Osteoblast (primary cell): ENCODE measurements at places on chromosomes 4 and X. TPM values are rescaled to one million over a fixed set of nuclear protein-coding genes. Genes with fewer than 3 reads are reported as not detected.

DNA sequence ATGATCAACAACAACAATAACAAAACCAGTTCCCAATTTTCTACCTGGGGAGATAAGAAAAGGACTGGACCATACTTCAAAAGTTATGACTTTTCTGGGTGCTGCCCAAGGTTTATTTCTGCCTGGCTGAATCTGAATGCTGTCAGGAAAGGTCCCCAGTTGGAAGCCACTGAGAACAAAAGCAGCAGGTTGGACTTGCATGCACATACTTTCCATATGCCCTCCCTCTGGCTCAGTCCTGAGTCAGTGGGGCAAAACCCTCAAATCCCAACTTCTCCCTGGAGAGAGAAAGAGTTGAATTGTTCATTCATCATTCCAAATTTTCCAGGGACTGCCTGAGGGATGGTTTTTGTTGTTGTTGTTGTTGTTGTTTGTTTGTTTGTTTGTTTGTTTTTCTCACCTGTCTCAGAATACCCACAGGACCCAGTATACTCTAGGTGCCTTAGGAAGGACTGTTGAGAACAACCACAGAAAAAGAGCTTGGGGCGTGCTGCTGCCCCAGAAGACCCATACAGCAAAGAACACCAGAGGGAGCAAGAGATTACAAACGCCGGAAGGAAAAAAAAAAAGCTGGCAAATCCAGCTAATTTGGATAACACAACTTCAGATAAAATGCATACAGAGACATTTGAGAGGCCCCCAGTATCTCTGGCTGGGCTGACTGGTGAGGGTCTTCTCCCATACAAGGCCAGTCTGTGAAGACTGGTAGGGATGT, 138.9 kb upstream of the INPP4B start:
- no peak for DNase-seq

DNA sequence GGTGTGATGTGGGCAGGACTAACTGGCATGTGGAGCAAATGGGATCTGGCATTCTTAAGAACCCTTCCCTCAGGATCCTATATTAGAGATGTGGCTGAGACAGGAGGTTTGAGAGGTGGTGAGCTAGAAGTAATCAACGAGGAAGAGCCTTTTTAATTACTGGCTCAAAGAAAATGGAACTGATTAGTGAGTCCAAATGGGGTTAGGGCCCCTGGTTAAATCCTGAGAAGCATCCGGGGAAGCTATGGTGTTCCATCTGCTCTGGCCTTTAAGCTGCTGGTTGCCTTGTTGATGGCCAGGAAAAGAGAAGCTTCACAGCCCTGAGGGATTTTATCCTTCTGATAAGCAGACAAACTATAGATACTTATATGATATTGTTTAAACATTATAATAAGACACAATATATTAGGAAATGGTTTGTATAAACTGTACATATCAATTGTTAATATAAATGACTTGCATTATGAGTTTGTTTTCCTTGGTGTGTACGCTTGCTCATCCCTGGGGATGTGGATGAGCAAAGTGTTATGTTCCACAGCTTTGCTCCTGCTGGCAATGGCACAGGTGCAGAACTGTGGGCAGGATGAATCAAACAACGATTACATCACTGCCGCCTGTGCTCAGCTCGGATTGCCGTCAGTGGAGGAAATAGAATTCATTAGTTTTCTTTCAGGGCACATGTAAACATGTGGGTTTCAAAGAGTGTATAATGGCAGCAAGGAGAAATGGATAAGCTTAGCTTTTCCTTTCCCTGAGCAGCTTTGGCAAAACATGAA, 328.6 kb upstream of the ARX start:
- DNase-seq: no peak

- DNase-seq: no peak
These were observed 118.5 kb downstream of the GLUD2 start for GRCh38 chrX:121165930-121166359.

GRCh38 chrX:55088795-55089489, at the start of gene PAGE2:
TSS of gene PAGE2 (plus strand) at chrX:55089018. CDS start at chrX:55090021, 1,003 bp downstream.
- DNase-seq: no peak

DNA sequence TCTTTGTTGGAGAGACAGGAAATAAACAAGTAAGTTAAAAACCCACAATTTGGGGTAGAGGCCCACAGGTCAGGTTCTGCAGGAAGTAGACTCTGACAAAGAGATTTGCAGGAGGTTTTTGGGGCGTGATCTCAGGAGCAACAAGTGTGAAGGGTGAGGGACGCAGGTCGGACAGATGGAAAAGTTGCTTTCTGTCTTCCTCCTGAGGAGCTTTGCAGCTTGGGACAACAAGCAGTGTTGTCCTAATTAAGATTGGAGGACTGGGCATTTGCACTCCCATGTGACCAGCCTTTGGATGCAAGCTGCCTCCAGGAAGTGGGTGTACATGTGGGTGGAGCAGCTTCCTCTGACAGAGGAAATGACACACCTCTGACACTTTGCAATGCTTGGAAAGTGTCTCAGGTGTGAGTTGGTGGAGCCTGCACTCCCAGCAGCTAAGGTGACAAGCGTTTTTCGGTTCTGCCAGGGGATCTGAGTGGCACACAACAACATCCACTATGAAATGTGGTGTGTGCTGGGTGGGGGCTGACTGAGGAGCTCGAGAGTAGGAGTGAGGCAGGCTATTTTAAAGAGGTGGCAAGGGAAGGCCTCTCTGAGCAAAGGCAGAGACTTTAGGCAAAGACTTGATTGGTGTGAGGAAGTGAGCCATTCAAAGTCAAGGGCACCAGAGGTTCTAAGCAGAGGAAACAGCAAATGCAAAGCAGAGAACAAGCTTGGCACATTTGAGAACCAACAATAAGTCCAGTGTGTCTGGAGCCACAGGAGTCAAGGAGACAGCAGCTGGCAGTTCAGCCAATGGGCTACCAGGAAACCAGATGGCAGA, 339.8 kb upstream of the GATB start:
- DNase-seq: no peak

- no peak for DNase-seq
These were observed 552 bp downstream of the ZDHHC9 start for GRCh38 chrX:129843209-129843458.

DNA sequence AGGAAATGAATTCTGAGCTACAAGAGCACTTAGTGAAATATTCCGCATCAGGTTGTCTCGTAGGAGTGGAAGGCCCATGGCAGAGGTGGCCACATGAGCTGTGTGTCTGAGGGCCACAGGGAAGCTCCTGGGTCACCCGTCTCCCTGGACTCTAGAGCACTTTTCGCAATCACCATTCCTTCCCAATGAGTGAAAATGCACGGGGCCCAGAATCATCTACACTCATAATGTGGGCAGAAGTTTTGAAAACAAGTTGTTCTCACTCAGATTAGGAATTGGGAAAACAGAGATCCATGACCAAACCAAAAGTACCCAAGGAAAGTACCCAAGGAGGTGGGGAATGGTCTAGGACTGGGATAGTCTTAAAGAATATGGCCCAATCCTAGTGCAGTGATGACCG, 94.4 kb downstream of the SCD5 start:
- DNase-seq: no peak

CCDC110 gene
- 2.2 and 2.4 TPM in 2 replicates for total RNA-seq

PTTG2 gene
- total RNA-seq: not detected in 2 replicates

CDX4 gene
- not detected in 2 replicates for total RNA-seq

SOD3 gene
- total RNA-seq: 2.1 and 4.3 TPM in 2 replicates
